ENCODE measurements at places on chromosomes 13 and 19.

GRCh38 chr13:102847272-102848234 is 1.7 kb downstream of the ERCC5 start:
- peak; percentile 32 for DNase-seq

- peak; percentile 38 for DNase-seq
Measured at GRCh38 chr13:46378411-46378810, 8.6 kb downstream of the RUBCNL start.

GRCh38 chr19:38284422-38284821 is 19.6 kb upstream of the C19orf33 start:
- DNase-seq = peak; percentile 74

GRCh38 chr19:30910485-30911240 is 438.6 kb downstream of the TSHZ3 start:
- DNase-seq = no peak

DNA sequence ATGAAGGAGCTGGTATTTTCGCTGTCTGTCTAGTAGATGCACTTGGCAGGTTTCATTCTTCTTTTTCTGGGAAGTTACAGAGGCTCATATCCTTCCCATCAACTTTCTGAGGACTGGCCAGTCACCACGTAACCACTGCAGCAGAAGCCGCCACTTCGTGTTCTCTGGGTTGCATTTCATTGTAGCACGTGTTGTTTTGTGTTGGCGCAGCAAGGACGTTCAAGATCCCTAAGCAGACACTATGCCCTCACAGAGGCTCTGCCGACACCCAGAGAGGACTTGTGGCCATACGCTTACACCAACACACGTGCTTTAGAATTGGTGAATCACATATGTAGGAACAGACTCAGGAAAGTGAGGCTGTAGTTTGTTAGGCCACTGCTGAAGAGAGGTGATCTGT is 42.2 kb upstream of the TEX29 start:
- no peak for DNase-seq

DNA sequence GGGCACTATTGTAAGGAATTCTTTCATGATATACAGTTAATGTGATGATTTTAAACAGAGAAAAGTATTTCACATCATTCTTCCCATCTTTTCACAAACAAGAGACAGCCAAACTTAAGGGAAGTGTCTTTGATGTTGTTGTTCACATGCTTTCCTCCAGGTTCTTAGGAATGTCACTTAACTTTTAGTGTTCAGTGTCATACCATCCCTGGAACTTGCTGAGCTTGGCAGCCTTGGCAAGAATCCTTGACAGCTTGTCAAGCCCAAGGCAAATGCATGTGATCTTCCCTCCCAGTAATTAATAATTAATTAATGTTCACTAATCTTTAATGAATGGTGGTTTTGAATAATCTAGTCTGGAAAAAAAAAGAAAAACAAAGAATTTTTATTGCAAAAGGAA is 727.9 kb upstream of the PRR20A start:
- no peak for DNase-seq

- DNase-seq = no peak
Measured at GRCh38 chr13:95447814-95448213, 104.7 kb upstream of the CLDN10 start.

DNA sequence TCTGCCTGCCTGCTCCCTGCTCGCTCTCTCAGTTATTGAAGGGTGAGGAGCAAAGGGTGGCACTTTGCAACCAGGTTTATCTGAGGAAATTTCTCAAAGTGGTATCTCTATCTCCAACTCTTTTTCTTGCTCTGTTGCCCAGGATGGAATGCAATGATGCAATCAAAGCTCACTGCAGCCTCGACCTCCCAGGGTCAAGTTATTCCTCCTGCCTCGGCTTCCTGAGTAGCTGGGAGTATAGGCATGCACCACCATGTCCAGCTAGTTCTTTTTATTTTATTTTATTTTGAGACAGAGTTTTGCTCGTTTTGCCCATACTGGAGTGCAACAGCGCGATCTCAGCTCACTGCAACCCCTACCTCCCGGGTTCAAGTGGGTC is 4.9 kb downstream of the ACTMAP start:
- DNase-seq = no peak

- DNase-seq = no peak
Measured at GRCh38 chr13:51950722-51951121, 60.5 kb downstream of the ATP7B start.

DNA sequence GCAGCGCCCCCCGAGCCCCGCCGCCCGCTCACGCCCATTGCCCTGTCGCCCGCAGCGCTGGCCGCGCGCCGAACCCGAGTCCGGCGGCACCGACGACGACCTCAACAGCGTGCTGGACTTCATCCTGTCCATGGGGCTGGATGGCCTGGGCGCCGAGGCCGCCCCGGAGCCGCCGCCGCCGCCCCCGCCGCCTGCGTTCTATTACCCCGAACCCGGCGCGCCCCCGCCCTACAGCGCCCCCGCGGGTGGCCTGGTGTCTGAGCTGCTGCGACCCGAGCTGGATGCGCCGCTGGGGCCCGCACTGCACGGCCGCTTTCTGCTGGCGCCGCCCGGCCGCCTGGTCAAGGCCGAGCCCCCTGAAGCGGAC is 518 bp downstream of the KLF2 start:
- peak; percentile 45 for DNase-seq

DNA sequence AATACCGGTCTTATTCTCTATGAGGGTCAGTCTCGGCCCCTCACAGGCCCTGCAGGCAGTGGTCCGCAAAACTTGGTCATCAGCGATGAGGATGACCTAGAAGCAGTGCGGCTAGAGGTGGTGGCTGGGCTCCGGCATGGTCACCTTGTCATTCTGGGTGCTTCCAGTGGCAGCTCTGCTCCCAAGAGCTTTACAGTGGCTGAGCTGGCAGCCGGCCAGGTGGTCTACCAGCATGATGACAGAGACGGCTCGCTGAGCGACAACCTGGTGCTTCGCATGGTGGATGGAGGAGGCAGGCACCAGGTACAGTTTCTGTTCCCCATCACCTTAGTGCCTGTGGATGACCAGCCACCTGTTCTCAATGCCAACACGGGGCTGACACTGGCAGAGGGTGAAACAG is 1.8 kb downstream of the FREM2 start:
- no peak for DNase-seq

- DNase-seq = no peak
Measured at GRCh38 chr13:75368167-75368566, 113.8 kb downstream of the TBC1D4 start.

DNA sequence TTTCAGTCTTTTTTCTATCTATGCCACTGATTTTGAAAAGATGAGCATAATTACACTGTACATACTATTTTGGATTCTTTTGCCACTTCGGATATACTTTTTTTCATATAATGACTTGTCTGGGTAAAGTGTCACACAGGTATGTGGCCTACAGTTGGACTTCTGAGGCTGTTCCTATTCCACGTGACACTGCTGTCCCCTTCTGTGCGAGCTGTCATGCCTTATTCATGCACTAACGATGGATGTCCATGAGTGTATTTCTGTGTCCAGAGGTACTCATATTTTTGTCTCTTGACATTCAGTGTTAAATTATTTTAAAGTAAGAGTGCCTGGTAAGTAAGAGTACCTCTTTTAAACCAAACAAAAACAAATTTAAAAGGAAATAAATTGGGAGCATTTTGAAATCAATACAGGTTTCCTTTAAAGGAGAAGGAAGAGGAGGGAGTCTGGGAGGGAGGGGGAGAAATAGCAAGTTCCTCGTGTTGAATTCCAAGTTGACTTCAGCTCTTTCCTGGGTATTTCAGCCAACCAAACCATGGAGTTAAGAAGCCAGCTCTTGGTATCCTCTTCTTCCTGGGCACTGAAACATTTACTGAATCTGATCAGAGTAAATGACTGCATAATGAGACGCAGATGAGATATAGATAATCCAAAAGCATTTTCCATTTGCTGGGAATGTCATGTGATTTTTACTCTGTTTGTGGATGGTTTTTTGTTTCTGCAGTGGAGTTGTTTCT is 61.3 kb downstream of the TNFRSF19 start:
- DNase-seq = no peak

DNA sequence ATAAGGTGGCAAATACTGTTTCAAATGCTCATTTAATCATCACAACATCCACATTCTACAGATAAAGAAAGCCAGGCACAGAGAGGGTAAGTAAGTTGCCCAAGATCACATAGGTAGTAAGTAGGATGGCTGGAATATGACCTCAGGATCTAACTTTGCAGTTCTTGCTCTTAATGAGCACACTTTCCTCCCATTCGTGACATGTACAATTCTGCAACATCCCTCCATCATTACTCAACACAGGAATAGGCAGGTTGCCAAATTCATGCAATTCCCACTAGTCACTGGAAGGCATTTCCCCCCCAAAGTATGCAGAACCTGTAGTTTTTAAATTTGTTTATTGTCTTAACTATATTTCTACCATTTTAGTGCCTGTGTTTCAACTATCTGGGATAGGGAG is 109.2 kb downstream of the OLFM4 start:
- peak; percentile 38 for DNase-seq

DNA sequence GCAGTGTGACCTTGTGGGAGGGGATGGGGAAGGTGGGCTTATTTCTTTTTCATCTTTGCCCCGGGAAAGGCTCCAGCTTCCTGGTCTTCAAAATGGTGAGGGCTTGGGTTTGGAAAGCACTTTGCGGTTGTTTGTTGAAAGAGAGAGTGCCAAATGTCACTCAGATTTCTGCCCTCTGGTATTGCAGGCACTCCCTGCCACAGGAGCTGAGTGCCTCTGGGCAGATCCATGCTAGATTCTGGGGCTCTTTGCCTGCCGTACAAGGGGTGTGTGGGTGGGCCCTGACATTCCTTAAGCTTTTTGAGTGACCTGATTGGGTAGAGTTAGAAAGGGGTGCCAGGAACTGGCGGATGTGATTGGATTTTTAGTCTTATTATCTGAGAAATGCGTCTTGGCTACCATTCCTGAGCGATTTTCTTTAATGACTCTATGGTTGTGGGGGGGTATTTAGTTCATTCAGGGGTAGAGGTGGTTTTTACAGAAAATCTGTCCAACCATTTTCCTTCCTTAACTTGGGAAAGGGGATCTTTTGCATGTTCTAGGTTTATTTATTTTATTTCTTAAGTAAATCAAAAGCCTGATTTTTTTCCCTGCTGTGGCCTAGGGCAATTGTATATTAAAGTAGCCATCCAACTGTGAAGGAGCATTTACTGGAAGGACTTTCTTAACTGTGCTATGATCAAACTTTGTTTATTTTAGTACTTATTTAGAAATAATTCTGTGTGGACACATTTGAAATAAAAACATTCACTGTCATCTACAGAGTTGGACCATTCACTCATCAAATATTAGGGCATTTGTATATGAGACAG is 3.2 kb downstream of the ARHGAP35 start:
- DNase-seq = no peak

Measured in suppressor macrophage treated with lipopolysaccharide for 1 hour (primary cell).